Sciatic nerve (tissue), 2 donors: ENCODE measurements at places on chromosomes 4 and X. TPM values are rescaled to one million over a fixed set of nuclear protein-coding genes. Genes with fewer than 3 reads are reported as not detected.

GRCh38 chrX:133335027-133335426 lies 80.3 kb downstream of the GPC4 start:
- DNase-seq: no peak

Gene FHDC1
- 3.9 TPM for total RNA-seq

DNA sequence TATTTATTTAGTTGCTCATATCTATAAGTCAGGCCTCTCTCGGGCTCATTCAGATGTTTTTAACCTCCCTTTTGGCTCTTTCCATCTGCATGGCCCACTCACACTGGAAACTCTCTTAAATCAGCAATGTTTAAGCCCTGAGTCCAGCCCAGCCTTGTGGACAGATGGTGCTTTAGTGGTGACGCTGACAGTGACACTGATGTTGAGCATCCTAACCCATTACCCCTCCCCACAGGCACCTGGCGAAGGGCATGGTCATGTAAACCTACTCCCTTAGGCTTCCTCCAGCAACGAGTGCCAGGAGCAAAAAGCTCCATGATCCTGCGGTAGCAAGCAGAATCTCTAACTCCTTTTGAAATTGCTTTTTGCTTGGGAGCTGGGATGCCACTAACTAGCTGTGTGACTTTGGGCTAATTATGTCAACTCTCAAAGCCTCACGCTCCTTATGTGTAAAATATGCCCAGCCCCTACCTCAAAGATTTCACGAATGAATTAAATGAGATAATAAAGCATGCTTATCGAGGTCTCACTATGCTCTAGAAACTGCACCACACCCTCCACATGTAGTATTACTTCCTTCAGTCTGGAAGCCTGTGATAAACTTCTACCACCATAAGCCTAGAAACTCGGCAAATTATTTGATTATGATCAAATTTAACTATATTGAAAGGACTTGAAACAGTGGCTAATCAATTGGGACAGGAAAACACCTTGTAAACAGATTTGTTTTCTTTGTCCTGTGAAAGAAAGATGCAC lies 569.4 kb downstream of the BCOR start:
- no peak for DNase-seq

GRCh38 chr4:120839974-120840751 lies 82.4 kb downstream of the PRDM5 start:
- DNase-seq: no peak

- DNase-seq: no peak
Measured at GRCh38 chr4:138178566-138178965, 63.6 kb downstream of the SLC7A11 start.

DNA sequence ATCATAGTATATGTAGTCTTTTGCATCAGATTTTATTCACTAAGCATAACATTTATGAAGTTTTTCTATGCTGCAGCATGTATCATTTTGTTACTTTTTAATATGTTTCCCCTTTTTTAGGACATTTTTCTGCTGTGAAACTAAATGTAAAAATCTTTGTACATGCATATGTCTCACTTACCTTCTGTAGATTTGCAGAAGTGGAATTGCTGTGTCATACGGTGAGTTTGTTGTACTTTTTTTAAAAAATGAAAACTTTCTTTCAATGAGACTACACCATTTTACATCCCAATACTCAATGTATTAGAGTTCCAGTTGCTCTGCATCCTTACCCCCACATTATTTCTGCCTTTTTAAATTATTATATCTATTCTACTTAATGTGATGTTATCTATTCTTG lies 868.9 kb downstream of the PDHA2 start:
- DNase-seq: no peak

DNA sequence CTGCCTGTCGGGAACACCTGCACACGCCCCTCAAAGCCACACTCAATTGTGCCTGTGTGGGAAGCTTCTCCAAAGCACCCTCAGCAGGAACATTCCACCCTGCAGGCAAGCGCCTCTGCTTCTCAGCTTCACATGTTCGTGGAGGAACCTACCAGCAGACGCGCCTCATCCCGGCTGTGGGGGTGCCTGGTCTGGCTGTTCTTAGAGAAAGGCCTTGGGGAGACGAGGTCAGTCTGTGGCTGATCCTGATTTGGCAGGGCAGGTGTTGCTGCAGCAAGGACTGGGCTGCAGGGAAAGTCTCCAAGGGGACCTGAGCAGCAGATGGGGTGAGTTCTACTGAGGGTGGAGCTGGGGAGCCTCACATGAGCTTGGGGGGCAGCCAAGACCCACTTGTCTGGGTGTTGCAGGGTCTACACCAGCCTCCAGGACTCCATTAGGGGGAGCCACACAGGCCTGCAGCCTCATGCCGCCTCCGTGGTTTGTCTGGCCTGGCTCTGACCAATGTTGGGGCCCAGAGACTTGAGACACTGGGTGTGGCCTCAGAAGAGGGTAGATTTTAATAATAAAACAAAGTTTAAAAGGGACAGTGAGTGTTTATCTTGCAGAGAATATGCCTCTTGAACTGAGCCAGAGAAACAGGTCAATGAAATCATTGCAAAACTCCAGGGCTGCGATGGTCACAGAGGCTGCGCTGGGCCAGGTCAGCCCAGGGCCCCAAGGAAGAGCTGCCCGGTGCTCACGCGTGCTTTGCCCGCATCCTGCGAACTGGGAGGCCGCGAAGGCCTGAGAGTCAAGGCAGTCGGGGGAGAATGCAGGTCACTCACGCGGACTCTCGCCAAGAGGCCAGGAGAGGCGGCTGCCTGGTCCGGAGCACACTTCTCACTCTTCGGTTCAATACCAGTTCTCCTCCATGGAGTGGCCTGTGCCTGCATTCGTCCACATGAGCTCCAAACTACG lies 21.1 kb downstream of the RNF212 start:
- DNase-seq: no peak

Gene GPR34
- 10.3 TPM for total RNA-seq

DNA sequence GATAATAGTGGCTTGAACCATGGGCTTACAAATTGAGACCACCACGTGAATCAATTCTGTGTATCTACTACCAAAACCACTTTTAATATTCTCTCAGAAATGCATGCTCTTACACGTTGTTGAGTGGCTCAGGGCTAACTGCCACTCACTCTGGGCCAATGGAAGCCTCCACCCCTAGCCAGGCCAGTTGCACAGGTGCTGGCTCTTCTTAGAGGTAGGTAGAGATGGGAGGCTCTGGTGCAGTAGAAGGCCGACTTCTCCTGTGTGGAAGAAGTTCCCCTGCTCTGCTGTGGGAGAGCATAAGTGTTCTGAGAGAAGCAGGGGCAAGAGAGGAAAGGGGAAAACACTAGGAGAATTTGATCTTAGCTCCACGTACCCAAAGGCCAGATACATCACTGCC lies 25.0 kb upstream of the BBS12 start:
- no peak for DNase-seq

DNA sequence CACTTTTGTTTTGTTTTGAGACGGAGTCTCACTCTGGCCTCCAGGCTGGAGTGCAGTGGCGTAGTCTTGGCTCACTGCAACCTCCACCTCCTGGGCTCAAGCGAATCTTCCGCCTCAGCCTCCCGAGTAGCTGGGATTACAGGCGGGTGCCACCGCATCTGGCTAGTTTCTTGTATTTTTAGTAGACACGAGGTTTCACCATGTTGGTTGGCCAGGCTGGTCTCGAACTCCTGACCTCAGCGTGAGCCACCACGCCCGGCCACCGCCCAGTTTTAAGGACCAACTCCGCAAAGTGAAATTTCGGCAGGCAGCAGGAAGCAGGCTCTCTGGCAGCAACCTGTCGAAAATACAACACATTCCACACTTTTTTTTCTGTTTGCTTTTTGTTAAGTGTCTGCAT lies 13.4 kb downstream of the DHRSX start:
- no peak for DNase-seq

Gene HSD17B13
- 1.4 TPM for total RNA-seq

DNA sequence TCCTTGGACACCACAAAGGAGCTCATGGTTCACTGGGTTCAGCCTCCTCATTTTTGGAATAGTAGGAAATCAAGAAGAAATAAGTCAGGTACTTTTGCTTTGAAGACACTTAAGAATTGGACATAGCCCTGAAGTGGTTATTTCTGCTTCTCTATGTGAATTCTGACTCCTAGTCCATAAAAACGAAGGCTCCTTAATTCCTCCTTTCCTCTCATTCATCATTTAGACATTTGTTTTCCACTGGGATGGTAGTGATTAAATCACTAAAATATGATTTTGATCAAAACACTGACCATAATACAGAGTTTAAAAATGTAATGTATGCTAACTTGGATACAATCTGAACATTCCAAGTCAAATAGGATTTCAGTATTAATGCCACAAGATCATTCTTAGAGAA lies 34.7 kb upstream of the CYP2U1 start:
- DNase-seq: no peak

Gene SHOX
- 0.36 TPM for total RNA-seq

Gene MAGEA8
- total RNA-seq: not detected

DNA sequence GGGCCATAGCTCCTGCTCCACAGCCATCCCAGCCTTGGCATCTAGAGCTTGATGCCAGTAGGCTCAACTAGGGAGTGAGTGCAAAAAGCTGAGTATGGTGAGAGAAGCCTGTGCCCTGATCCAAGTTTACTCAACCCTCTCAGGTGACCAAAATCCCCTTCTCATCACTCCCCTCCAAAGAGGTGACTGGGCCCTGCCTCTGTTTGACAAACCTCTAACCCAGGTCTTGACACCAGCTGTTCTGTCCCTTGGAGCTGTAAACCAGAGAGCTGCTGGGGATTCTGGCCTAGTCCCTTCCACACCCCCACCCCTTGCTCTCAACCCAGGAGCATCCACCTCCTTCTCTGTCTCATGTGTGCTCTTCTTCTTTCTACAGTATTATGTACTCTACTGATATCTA lies 73.5 kb downstream of the MSN start:
- no peak for DNase-seq

Gene SH3D19
- 155 TPM for total RNA-seq

GRCh38 chrX:153927672-153927921 lies 1.5 kb upstream of the ARHGAP4 start:
- DNase-seq: no peak

DNA sequence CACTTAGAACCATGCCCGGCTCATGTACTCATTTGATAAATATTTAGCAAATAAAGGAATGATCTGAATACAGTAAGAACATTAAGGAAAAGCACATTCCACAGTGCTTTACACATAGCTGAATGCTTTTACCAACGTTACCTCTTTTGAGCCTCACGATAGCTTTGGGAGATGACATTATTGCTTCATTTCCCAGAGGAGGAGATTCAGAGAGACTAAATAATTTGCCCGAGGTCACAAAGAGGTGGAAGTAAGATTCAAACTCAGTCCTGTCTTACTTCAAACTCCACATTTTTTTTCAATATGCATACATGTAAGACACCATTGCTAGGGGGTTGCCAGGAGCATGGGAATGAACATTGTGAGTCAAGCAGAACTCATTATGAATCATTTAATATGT lies 538.5 kb downstream of the BCOR start:
- no peak for DNase-seq

GRCh38 chr4:66489370-66489769 lies 819.1 kb upstream of the EPHA5 start:
- DNase-seq: no peak

Gene HPSE
- total RNA-seq: 4.1 TPM

- DNase-seq: no peak
Measured at GRCh38 chr4:19399001-19399400, 852.7 kb upstream of the SLIT2 start.

Gene HOPX
- 1.5 TPM for total RNA-seq

Gene POU4F2
- not detected for total RNA-seq

DNA sequence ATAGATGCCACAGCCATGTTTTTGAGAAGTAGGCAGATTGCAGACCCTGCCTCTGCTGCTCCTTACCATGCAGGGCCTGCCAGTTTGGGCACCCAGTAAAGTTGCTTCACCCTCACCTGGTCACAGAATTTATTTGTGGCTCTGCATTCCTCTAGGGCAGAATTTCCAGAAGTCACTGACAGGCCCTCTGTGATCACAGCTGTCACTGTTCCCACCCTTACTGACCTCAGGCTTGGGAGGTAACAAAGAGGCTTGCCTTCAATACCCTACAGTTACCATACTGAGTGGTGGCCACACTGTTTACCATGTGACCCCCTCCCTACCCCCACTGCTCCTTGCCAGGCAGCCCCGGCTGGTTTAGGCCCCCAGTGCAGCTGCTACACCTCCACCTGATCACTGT lies 375.1 kb downstream of the SH3BGRL start:
- no peak for DNase-seq

DNA sequence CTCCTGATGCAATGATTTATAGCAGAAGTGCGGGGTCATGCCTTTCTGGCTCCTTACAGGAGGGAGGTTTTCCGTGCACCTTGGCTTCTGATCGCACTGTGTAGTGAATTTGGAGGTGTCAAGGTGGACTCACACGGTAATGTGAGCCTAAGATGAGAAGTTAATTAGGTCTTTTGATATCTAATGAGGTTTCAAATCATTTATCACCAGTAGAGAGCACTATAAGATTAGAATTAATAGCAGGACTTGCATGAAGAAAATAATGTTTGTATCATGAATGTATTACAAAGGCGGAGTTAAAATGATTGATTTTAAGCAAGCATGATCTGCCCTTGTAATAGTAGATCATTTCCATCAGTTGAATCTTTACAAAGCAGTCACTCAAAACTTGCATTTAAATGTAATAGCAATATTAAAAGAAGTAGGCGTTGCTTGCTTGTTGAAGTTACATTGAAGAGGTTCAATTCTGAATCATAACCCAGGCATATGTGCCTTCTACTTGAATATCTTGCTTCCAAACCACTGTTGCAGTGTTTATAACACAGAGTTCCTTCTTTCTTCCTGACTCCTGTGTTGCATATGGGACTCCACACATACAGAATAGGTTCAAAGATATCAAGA lies 152.1 kb downstream of the FMR1NB start:
- DNase-seq: no peak

GRCh38 chr4:1557221-1557597 lies 126.9 kb downstream of the FAM53A start:
- DNase-seq: no peak

GRCh38 chr4:24248674-24249630 lies 335.4 kb downstream of the DHX15 start:
- DNase-seq: no peak

- DNase-seq: no peak
Measured at GRCh38 chr4:37644962-37645361, 41.2 kb downstream of the RELL1 start.

Gene DAPP1
- 3.5 TPM for total RNA-seq

- no peak for DNase-seq
Measured at GRCh38 chr4:188428935-188429334, 289.7 kb downstream of the TRIML1 start.

Gene BMP3
- 14.8 TPM for total RNA-seq

Gene SUPT20HL2
- not detected for total RNA-seq

DNA sequence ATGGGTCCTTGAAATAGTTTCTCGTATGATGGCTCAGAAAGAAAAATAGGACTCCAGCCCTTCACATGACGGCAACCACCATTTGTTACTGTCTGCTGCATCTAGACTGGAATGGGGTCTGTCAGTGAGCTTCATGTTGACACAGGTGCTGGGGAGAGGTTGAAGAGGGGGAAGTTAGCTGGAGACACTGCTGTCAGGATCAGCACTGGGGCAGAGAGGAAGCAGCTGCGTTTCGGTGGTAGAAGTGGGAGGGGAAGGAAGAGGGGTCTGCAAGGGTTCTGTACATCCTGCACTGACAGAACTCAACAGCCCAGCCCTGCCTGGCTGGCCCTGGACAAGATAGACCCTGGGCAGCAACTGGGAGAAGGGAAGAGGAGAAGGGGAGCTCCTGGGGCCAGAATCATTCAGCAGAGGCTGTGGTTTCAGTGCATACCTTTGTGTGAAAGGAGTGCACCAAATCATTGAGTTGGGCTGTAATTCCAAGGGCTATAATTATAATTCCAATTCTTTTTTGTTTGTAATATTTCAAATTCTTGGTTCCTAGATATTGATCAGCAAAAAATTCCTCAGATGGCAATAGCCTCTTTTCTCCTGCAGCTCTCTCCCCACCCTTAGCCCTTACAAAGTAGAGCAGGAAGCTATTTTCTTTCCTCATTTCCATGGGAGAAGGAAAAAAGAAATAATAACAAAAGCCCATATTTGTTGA lies 119.4 kb upstream of the C1GALT1C1 start:
- DNase-seq: no peak

Gene GAB3
- 7.6 TPM for total RNA-seq

Gene PCDH18
- 34.4 TPM for total RNA-seq
